ENCODE measurements at places on chromosomes 1 and 21.

- DNase-seq, result peak; percentile 61
These were observed 104.4 kb downstream of the GALNT2 start for GRCh38 chr1:230171356-230172015.

- DNase-seq, result peak; percentile 81
These were observed 32.1 kb downstream of the IL12RB2 start for GRCh38 chr1:67339623-67340343.

GRCh38 chr1:60448850-60449249 lies 375.3 kb upstream of the C1orf87 start:
- DNase-seq, result no peak

DNA sequence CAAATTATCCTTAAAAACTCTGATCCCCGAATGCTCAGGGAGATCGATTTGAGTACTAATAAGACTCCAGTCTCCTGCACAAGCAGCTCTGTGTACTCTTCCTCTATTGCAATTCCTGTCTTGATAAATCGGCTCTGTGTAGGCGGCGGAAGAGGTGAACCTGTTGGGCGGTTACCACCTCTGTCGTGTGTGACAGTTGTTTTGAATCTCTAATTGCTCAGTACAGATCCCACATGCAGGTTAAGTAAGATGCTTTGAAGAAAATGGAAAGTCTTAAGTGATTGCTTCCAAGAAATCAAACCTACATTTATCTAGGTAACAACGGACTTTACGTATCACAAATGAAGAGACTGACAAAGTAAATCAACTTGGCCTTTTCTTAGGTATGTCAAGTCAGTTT lies 35.5 kb downstream of the COA6 start:
- DNase-seq, result no peak

GRCh38 chr1:158654571-158654970 lies 31.9 kb downstream of the SPTA1 start:
- DNase-seq, result no peak

GRCh38 chr1:43065191-43065590 lies 106.5 kb upstream of the SLC2A1 start:
- DNase-seq, result no peak

GRCh38 chr1:228814176-228814575 lies 78.9 kb downstream of the RHOU start:
- no peak for DNase-seq

DNA sequence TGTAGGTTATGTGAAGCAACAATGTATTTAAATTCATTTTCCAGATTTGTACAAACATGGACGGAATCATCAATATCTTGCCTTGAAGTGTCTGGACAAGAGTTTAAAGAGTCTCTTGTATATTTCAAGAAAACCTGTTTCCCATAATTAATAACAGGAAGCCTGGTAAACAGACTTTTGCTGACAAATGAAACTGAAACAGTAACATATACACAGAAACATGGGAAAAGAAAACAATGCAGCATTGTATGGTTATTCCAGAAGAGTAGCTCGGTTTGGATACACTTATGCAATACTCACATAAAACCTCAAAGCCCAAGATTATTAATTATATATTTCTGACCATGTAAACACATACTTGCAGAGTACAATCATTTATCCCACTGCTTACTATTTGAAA lies 265.5 kb downstream of the PTPRC start:
- DNase-seq, result no peak

DNA sequence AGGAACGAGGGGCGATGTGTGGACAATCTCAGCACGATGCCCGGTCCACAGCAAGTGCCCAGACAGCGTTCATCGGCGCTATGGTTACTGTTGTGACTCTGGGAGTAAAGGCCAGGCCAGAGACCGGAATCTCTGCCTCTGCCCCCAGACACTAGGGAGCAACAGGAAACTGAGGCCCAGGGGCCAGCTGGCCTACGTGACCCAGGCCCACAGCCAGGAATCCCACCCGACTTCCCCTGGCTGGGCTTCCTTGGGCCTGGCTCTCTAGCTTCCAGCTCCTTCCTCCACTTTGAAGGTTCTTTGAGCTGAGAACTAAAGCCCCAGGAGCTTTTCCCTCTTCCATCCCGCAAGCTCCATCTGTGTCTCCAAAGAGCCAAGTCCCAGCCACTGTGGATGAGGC lies 4.6 kb downstream of the LRP8 start:
- DNase-seq, result no peak

GRCh38 chr1:11934302-11935056 lies at the start of gene PLOD1:
Gene PLOD1 (plus strand): TSS chr1:11934717. CDS start chr1:11934780, 63 bp downstream.
- peak; percentile 79 for DNase-seq

- DNase-seq, result no peak
These were observed 64.7 kb downstream of the TGFBR3 start for GRCh38 chr1:91821126-91821868.

DNA sequence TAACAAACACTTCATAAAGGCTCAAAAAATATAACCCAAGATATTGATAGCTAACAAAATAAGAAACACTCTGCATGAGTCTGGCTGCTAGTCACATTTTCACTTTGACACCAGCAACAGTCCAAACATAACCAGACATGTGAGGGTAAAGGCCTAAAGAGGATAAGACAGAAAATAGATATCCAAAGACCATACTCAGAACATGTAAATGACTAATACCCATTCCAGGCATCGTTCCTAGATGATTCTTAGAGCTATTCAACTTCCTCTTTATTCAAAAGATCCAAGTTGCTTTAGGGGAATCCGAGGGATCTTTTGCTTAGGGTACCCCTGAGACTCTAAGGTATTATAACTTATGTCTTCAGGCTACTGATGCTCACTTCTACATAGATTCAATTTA lies 5.1 kb downstream of the COL24A1 start:
- peak; percentile 34 for DNase-seq

DNA sequence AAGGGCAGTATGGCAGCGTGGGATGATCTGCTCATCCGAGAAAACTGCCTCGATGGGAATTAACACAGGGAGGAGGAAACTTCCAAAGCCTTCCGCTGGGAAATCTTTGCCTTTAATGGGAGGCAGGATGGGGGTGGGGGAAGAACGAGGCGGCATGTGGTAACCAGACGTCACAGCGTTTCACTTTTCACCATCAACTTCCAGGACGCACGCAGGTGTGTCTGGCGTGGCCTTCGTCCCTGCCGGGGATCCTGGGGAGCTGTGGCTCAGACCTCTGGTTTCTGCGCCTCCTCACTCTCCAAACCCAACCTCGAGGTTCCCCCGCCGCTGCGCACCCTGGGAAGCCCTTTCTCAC lies 282 bp downstream of the RSPH1 start:
- DNase-seq, result no peak

- peak; percentile 11 for DNase-seq
These were observed 372.8 kb upstream of the DAB1 start for GRCh38 chr1:57796616-57797015.

DNA sequence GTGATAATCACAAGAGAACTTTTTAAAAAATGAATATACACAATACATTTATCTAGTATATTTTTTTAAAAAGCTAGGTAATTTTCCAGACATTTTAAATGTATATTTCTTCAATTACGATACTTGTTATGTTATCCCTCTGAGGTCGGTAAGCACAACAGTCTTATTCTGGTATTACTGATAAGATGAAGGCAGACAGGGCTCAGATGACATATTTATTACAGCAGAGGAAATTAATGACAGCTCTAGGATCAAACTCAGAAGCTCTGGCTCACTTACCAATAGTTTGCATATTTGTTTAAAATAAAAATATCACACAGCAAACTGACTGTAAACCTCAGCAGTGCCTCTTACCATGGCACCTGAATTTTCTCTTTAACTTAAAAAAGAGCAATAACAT lies 1347.0 kb upstream of the ADGRL2 start:
- DNase-seq, result no peak
